ENCODE measurements at places on chromosomes 1 and 21. TPM values are rescaled to one million over a fixed set of nuclear protein-coding genes. Genes with fewer than 3 reads are reported as not detected.

GRCh38 chr1:220572416-220572815 lies 44.5 kb downstream of the MARK1 start:
- no peak overlapping the region for H3K4me3 ChIP-seq
- no peaks in the 10 kb centered on the region for H3K36me3 ChIP-seq
- no peaks in the 10 kb centered on the region for H3K4me1 ChIP-seq
- H3K27me3 ChIP-seq, result no peaks in the 10 kb centered on the region
- DNase-seq, result no peak
- H3K27ac ChIP-seq, result no peak overlapping the region

Gene EDN2
- not detected for total RNA-seq

DNA sequence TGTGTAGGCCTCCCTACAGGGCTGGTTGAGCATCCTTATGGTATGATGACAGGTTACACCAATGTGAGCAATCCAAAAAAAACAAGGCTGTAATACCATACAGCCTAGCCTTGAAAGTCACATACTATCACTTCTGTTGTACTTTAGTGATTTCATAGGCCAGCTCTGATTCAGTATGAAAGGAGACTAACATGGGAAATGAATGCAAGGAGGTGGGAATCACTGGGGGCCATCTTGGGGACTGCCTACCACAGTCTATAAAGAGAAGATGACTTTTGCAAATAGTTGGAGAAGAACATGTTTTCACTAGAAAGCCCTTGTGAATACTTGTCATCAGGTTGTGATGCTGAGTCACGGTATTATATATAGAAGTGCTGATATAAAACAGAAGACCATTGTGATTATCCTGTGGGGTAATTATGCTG lies 270.7 kb downstream of the S1PR1 start:
- H3K27ac ChIP-seq, result no peak overlapping the region
- no peaks in the 10 kb centered on the region for H3K4me1 ChIP-seq
- H3K27me3 ChIP-seq, result no peaks in the 10 kb centered on the region

Gene NR5A2
- 0.91 TPM for total RNA-seq

GRCh38 chr1:201224666-201225370 lies 34.2 kb downstream of the IGFN1 start:
- no peak overlapping the region for H3K4me3 ChIP-seq
- no peaks in the 10 kb centered on the region for H3K36me3 ChIP-seq
- H3K27ac ChIP-seq, result no peak overlapping the region
- H3K27me3 ChIP-seq, result no peaks in the 10 kb centered on the region
- H3K4me1 ChIP-seq, result peaks cover 14% of the 10 kb centered on the region
- no peak for DNase-seq

DNA sequence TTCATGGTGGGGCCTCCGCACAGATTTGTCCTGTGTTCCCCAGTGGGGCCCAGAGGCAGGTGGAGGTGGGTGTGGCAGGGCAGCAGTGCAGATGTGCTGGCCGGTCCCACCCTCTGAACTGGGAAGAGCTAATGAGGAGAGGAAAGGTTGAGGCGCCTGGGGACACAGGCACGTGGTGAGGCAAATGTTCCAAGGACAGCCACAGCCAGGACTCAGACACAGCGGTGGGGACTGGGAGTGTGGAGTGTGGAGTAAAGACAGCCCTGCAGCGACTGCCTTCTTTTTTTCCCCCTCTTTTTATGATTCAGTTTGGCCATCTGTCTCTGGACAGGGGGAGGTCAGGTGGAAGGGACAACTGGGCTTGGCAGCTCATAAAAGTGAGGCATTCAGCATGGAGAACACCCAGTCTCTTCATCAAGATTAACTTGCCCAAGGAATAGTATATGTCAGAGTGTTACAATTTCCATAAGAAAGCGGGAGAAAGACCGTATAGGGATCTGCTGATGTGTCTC lies 104.2 kb upstream of the GCLM start:
- no peaks in the 10 kb centered on the region for H3K4me1 ChIP-seq
- H3K27me3 ChIP-seq, result no peaks in the 10 kb centered on the region
- no peak for DNase-seq
- no peak overlapping the region for H3K4me3 ChIP-seq
